ENCODE measurements at places on chromosomes 16 and 17. TPM values are rescaled to one million over a fixed set of nuclear protein-coding genes. Genes with fewer than 3 reads are reported as not detected.

DNA sequence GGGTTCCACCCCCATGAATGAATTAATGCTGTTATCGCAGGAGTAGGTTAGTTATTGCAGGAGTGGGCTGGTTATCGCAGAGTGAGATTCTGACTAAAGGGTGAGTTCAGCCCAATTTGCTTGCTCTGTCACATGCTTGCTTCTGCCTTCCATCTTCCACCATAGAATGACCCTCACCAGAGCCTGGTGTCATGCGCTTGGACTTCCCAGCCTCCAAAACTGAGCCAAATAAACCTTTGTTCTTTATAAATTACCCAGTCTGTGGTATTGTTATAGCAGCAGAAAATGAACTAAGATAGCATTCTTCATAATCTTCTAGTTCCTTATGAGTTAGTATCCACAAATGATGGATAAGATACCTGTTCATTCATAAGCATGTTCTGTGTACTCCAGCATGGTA, 235.1 kb upstream of the TBX2 start:
- no peak for DNase-seq

GRCh38 chr16:66717112-66717675, 20.7 kb upstream of the CMTM4 start:
- peak; percentile 48 for DNase-seq

DNA sequence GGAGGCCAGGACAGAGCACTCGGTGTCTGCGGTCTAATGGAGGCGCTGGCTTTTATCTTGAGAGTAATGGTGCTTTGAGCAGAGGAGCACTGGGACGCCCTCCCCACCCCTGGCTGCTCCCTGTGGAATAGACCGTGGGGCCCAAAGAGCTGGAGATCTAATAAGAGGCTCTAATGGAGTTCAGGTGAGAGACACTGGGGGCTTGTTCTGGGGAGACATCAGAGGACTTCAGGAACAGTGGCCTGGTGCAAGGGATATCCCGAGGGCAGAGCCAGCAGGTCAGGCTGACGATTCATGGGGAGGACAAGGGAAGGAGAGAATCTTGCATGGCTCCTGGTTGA, 9.5 kb upstream of the KRT19 start:
- DNase-seq: no peak

GRCh38 chr17:67862614-67863217, 37.4 kb downstream of the BPTF start:
- no peak for DNase-seq

DNA sequence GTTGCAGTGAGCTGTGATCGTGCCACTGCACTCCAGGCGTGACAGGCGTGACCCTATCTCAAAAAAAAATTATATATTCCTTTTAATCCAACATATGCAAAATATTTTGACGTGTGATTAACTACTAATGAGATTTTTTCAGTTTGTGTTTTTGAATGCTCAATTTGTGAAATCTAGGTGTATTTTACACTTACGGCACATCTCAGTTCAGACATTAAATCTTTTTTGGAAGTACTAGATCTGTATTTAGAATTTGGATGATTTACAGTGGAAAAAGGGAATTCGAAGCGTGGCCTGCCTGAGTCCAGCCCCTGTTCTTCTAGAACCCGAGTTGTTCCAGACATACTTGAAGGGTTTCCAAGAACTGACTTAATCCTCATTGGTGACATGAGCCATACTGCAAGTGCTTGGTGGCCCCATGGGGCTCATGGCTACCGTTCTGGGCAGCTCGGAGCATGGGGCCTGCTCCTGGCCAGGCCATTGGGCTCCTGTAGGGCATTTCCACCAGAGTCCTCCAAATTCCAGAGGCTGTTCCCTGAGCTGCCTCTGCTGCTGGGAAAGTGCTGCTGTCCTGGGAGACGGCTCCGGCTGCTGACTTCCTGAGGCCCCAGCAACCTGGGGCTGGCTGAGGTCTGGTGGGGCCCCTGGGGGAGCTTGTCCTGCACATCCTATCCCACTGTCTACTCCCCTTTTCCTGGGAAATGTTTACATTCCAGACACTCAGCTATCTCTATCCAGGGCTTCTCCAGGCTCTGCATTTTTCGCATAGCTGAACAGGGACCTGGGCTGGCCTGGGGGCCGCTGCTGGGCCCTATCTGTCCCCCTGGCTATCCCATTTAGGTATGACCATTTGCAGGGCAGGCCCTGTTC, 27.2 kb downstream of the LLGL2 start:
- no peak for DNase-seq

- peak; percentile 98 for DNase-seq
Observed at GRCh38 chr17:77332981-77333685, 192.4 kb downstream of the SEC14L1 start.

GRCh38 chr17:45170931-45171337, 9.3 kb downstream of the HEXIM2 start:
- DNase-seq: peak; percentile 84

- no peak for DNase-seq
Observed at GRCh38 chr16:56257666-56258342, 66.5 kb downstream of the GNAO1 start.

DNA sequence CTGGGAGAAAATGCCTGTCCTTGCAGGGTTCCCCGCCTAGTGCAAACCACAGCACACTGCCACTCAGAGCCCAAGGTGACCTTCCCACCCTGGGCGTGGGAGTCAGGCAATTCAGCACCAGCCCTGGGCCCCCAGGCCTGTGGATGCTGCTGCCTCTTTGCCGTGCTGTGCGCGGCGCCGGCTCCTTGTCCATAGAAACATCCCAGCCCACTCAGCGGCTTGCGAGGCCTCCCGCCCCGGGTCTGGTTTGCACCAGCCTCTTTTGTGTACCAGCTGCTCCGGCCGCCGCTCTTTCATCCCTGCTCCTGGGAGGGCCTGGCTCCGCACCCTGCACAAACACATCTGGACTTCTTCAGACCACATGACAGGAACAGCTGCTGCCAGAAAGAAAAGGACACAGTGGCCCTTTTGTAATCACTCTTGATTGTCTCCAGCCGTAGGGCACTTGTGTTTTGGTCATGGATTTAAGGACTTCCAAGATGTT, 75.4 kb upstream of the SDK2 start:
- DNase-seq: no peak

DNA sequence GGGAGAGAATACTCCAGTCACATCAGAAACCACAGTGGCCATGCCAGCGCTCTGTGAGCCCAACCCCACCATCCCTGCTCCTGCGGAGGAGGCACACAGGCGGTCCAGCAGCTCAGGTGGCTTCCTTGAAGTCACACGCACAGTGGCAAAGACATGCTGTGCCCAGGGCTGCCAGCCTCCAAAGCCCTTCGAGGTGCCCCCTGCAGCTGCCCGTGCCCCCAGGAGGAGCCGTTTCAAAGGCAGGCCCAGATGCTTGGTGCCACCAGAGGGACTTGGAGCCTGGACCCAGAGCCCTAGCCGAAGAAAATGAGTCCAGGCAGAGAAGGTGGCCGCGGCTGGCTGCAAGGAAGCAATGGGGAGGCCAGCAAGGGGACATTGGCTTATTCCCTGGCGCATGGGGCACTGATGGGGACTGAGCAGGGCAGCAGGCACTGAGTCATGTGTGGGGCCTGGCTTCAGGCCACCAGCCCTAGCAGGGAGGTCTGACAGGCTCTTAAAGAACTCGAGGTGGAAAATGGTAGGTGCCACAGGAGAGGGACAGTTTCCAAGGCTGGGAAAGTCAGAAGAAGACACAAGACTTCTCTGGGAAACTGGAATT, 17.2 kb upstream of the CACNG1 start:
- DNase-seq: no peak

DNA sequence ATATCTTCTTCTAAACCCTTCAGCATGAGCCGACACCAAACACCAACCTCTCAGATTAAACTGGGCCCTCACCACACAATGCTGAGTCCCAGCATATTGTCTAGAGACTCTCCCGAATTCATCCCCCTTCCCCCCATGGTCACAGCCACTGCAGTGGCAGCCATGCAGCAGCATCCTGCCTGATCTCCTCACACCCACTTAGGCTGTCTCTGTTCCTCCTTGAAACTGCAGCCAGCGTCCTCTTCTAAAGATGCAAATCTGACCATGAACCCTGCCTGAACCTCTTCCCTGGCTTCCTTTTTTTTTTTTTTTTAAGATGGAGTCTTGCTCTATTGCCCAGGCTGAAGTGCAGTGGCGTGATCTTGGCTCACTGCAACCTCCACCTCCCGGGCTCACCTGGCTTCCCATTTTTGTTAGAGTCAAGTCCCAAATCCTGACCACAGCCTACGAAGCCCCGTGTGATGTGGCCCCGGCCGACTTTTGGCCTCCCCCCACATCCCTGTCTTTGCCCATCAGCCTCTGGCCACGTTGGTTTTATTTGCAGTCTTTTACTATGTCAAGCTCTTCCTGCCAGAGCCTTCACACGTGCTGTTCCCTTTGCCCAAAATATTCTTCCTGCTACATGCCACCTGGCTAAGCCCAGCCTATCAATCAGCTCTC, 2.8 kb downstream of the FA2H start:
- no peak for DNase-seq

- no peak for DNase-seq
Observed at GRCh38 chr16:180101-180675, at the start of gene HBQ1. TSS of gene HBQ1 (plus strand) at chr16:180459. CDS start at chr16:180487, 28 bp downstream.

DNA sequence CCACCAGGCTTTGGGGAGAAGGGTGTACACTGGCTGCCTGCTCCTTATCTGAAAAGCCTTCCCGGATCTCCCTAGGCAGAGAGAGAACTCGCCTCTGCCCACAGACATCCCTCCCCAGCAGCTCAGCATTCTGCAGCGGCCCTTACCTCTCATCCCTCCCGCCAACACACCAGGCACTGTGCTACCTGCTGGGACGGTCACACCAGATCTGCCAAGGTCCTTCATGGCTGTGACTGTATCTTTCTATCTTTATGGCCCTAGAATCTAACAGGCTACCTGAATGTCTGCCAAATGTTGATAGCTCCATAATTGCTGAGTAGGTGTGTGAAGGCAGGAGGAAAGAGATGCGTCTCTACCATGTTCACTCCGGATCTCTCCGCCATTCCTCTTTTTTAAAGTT, 7.9 kb downstream of the TSNAXIP1 start:
- no peak for DNase-seq

DNA sequence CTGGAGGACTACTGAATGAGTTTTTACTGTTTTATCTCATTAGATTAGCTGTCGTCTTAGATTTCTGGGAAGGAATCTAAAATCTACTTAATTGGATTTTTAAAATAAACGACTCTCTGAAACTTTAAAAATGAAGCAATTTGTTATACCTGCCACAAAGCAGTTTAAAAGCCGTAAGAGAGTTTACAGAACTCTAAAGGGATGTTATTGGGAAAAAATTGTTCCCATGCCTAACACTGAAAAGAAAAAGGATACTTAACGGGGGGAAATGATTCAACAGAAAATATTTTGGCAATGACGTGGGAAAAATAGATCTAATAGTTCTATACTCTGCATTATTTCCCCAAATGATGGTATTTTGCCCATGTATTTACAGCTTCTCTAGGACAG, 27.0 kb downstream of the ARHGAP17 start:
- no peak for DNase-seq

Gene CD7
- 1.6 TPM for total RNA-seq

Gene KRT33A
- not detected for total RNA-seq

Gene SGCA
- 207 TPM for total RNA-seq

Gene NEK8
- 2.2 TPM for total RNA-seq

Gene NOS2
- not detected for total RNA-seq

Gene CES1
- total RNA-seq: not detected

Gene KCNJ18
- not detected for total RNA-seq

Gene ESRP2
- total RNA-seq: not detected

Data from LHCN-M2 (cell line).